Activated CD4-positive, alpha-beta memory T cell treated with anti-CD3 and anti-CD28 coated beads for 36 hours (primary cell): ENCODE measurements at places on chromosomes 7 and 10. TPM values are rescaled to one million over a fixed set of nuclear protein-coding genes. Genes with fewer than 3 reads are reported as not detected.

DNA sequence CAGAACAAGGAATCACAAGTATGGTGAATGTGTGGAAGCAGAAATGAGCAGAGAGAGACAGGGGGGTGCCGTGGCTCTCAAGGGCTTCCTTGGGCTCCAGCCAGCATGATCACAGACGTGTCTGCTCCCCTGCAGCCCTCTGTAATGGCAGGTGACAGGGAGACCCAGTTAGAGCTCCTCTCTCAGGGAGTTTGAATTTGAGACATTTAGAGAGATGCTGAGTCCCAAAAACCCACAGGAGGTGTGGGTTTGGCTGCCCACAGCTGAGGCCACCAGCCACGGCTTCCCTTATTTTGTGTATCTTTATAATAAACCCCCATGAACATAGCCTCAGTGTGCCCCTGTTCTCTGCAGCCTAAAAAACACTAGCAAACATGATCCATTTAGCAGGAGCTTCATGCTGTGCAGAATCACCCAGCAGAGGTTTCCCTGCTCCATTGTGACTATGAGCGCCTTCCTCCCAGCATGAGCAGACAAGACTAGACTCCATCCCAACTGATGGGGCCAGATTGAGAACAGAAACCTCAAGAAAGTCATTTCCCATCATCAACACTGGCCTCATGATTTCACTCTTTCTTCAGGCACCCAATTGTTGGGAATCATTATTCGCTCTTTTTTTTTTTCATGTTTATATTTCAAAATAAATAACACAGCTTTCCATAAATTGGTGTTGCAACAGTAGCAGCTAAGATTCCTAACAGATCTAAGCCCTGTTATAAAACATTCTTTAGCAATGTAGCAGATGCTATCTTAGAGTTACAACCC, 13.4 kb downstream of the NOD1 start:
- no peak overlapping the region for H3K27ac ChIP-seq
- no peak for DNase-seq
- no peak overlapping the region for H3K4me3 ChIP-seq
- peaks cover 4% of the 10 kb centered on the region for H3K36me3 ChIP-seq

Gene FGL2
- 0.65 TPM for total RNA-seq

Gene NAT16
- not detected for total RNA-seq

GRCh38 chr7:137755846-137756651, 90.7 kb downstream of the DGKI start:
- H3K36me3 ChIP-seq, result no peaks in the 10 kb centered on the region
- peaks cover 7% of the 10 kb centered on the region for H3K27me3 ChIP-seq
- no peak overlapping the region for H3K4me3 ChIP-seq
- H3K27ac ChIP-seq, result no peak overlapping the region
- H3K4me1 ChIP-seq, result no peaks in the 10 kb centered on the region
- DNase-seq, result no peak

Gene RBP4
- total RNA-seq, result not detected

DNA sequence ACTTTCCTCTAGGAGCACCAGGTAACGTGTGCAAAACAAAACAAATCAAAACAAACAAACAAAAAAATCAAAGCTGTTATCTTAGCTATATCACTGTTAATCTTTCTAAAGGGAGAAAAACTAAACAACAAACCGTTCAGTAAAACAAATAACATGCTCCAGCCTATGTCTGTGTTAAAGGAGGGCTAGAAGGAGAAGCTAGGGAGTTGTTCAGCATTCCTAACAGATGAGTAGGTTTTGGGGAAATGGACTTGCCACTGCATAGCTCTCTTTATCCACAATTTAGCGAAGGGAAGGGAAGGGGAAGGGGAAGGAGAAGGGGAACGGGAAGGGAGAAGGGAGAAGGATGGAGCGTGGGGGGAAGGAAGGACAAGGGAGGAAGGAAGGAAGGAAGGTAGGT, 134.2 kb upstream of the AKR1E2 start:
- no peak for DNase-seq
- H3K27ac ChIP-seq, result no peak overlapping the region
- peaks cover under 1% of the 10 kb centered on the region for H3K27me3 ChIP-seq
- no peaks in the 10 kb centered on the region for H3K36me3 ChIP-seq

Gene ANXA8
- not detected for total RNA-seq

Gene TRIM50
- not detected for total RNA-seq

DNA sequence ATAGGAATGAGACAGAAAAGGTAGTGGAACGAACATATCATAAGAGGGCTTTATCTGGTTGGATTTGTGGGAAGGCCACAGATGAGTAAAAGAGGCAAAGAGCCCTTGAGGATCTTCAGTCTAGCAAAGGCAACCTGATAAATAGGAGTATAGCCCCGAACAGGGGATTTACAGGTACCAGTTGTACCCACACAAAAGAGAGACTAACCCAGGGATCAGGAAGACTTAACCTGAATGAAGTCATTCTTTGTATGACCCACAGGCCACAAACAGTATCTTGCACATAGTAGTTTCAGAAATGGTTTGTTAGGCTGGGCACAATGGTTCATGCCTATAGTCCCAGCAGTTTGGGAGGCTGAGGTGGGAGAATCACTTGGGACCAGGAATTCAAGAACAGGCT, 208.2 kb downstream of the ARHGAP21 start:
- DNase-seq, result no peak
- H3K36me3 ChIP-seq, result no peaks in the 10 kb centered on the region
- H3K27me3 ChIP-seq, result peaks cover 10% of the 10 kb centered on the region
- no peak overlapping the region for H3K27ac ChIP-seq

DNA sequence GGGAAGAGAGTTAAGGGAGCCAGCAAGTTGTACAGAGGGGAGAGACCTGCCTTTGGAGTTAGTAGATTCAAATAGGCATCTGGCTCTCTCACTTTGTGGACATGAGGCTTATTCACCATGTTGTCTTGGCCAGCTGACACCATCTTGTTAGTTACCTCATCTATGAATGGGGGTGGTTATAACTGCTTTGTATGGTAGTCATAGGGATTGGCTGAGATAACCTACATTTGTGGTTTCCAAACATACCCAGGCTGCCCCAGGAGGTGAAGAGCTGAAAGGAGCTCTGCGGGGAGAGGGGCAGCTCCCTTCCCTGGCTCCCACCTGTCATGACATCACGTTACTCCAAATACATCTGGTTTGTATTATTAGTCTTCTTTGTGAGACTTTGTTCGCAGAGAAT, 393.3 kb upstream of the AUTS2 start:
- DNase-seq, result no peak
- H3K27me3 ChIP-seq, result no peaks in the 10 kb centered on the region
- no peak overlapping the region for H3K27ac ChIP-seq
- H3K4me1 ChIP-seq, result no peaks in the 10 kb centered on the region
- H3K4me3 ChIP-seq, result no peak overlapping the region

- H3K4me3 ChIP-seq, result no peak overlapping the region
- no peak for DNase-seq
- peaks cover 11% of the 10 kb centered on the region for H3K4me1 ChIP-seq
- H3K27ac ChIP-seq, result no peak overlapping the region
Observed at GRCh38 chr10:60621018-60621417, 157.3 kb upstream of the CDK1 start.

Gene PYROXD2
- total RNA-seq, result 4.7 TPM

DNA sequence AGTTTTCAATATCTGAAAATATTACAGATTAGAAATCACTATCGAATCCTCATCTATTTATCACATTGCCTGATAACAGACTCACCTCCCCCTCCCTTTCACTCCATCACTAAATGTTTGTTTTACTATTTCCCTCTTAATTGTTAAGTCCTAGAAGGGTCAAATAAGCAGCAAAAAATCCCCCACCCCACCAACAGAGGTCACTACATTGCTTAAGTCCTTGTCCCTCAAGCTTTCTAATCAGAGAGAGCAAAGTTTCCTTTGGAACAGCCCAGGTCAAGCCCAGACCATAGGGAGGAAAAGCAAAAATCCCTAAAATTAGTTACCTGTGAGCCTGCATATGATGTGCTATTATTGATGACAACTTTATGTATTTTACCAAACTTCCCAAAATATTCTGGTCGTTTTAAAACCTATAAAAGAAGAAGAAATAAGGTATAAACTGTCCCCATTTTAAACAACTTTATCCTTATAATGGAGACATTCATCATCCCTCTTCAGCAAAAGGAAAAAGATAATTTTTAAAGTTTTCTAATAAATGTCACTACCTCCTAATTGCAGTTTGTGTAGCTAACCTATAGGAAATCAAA, 95.0 kb downstream of the CNOT4 start:
- peaks cover 4% of the 10 kb centered on the region for H3K4me1 ChIP-seq
- no peak overlapping the region for H3K4me3 ChIP-seq
- DNase-seq, result peak; percentile 46
- peaks cover 14% of the 10 kb centered on the region for H3K36me3 ChIP-seq
- H3K27me3 ChIP-seq, result no peaks in the 10 kb centered on the region

Gene ELMO1
- total RNA-seq, result 88.7 TPM

GRCh38 chr7:130906575-130906974, 172.6 kb upstream of the KLF14 start:
- DNase-seq, result no peak
- H3K27me3 ChIP-seq, result peaks cover under 1% of the 10 kb centered on the region
- peaks cover 87% of the 10 kb centered on the region for H3K36me3 ChIP-seq
- peak overlapping the region; percentile 53 for H3K27ac ChIP-seq
- H3K4me3 ChIP-seq, result no peak overlapping the region

Gene ETV1
- 0.59 TPM for total RNA-seq

GRCh38 chr7:120856621-120857352, 1.2 kb downstream of the TSPAN12 start:
- peak; percentile 14 for DNase-seq
- H3K27me3 ChIP-seq, result peaks cover 55% of the 10 kb centered on the region
- no peak overlapping the region for H3K27ac ChIP-seq
- H3K36me3 ChIP-seq, result no peaks in the 10 kb centered on the region
- H3K4me3 ChIP-seq, result peak overlapping the region; percentile 70
- peaks cover 9% of the 10 kb centered on the region for H3K4me1 ChIP-seq

GRCh38 chr10:50387732-50388073, 136.4 kb upstream of the ASAH2 start:
- no peak overlapping the region for H3K27ac ChIP-seq
- no peak overlapping the region for H3K4me3 ChIP-seq
- no peaks in the 10 kb centered on the region for H3K27me3 ChIP-seq
- H3K4me1 ChIP-seq, result peaks cover 5% of the 10 kb centered on the region
- no peak for DNase-seq

DNA sequence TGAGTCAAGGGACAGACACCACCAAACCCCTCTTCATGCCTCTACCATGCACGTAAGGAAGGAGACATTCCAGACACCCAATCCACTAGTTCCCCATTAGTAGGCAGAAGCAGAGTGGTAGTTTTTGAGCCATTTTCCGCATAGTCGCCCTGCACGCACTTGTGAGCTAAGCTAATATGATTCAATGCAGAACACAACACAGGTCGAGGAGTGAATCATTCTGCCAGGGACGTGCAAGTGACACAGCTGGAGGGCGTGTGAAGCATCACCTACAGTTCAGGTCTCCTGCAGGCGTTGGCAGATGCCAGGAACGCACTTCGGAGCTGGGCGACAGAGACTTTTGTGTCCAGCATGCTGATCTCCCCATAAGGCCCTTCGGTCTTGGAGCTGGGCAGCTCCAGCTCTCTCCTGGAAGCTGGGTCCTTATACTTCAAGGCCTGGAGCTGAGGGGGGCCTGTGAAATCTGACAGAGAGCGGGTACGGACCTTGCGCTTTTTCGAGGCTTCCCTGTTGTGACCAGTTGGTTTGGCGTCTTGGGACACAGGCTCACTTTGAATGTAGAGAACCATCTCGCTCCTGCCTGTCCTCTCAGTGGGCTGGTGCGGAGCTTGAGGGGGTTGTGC, 102.4 kb downstream of the SVIL start:
- no peaks in the 10 kb centered on the region for H3K4me1 ChIP-seq
- H3K4me3 ChIP-seq, result no peak overlapping the region
- H3K27ac ChIP-seq, result no peak overlapping the region
- peaks cover 3% of the 10 kb centered on the region for H3K36me3 ChIP-seq

- peaks cover 51% of the 10 kb centered on the region for H3K36me3 ChIP-seq
- peak overlapping the region; percentile 84 for H3K27ac ChIP-seq
- peaks cover 57% of the 10 kb centered on the region for H3K4me1 ChIP-seq
- H3K27me3 ChIP-seq, result peaks cover 14% of the 10 kb centered on the region
Observed at GRCh38 chr7:100887516-100888290, 1.8 kb downstream of the UFSP1 start.

DNA sequence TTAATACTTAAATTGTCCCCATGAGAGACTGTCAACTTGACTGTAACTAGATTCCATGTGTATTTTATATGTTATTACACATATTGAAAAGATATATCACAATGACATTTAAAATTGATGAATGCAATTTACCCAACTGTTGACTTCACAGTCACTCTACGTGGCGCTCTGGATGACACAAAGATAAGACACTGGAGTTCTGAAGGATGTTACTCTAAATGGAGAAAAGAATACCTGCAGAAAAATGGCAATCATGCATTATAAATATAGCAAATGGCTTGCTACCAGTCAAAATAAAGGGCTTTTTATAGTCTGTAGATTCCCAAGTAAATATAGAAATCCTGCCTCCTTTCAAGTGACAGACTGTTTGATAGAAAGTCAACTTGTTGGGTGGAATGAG, 143.6 kb upstream of the KLF6 start:
- H3K36me3 ChIP-seq, result no peaks in the 10 kb centered on the region
- H3K27me3 ChIP-seq, result no peaks in the 10 kb centered on the region
- DNase-seq, result no peak
- H3K4me3 ChIP-seq, result no peak overlapping the region
- H3K4me1 ChIP-seq, result peaks cover 36% of the 10 kb centered on the region
- no peak overlapping the region for H3K27ac ChIP-seq

GRCh38 chr10:118982366-118982765, 47.1 kb upstream of the NANOS1 start:
- H3K27me3 ChIP-seq, result no peaks in the 10 kb centered on the region
- no peak for DNase-seq
- H3K36me3 ChIP-seq, result peaks cover 7% of the 10 kb centered on the region
- H3K4me3 ChIP-seq, result no peak overlapping the region

GRCh38 chr10:61835946-61836887, 65.3 kb upstream of the ARID5B start:
- no peak for DNase-seq
- H3K36me3 ChIP-seq, result no peaks in the 10 kb centered on the region
- peaks cover 23% of the 10 kb centered on the region for H3K4me1 ChIP-seq
- H3K27ac ChIP-seq, result no peak overlapping the region
- H3K27me3 ChIP-seq, result no peaks in the 10 kb centered on the region
- H3K4me3 ChIP-seq, result no peak overlapping the region

GRCh38 chr7:117402109-117402508, 25.2 kb downstream of the ASZ1 start:
- no peaks in the 10 kb centered on the region for H3K27me3 ChIP-seq
- H3K27ac ChIP-seq, result no peak overlapping the region
- no peaks in the 10 kb centered on the region for H3K4me1 ChIP-seq

Gene SRRM3
- not detected for total RNA-seq

GRCh38 chr7:8176370-8177081, 85.4 kb downstream of the ICA1 start:
- H3K4me1 ChIP-seq, result peaks cover 49% of the 10 kb centered on the region
- DNase-seq, result peak; percentile 75
- H3K36me3 ChIP-seq, result no peaks in the 10 kb centered on the region
- peak overlapping the region; percentile 93 for H3K27ac ChIP-seq
- peak overlapping the region; percentile 67 for H3K4me3 ChIP-seq
- H3K27me3 ChIP-seq, result no peaks in the 10 kb centered on the region

Gene SLC39A12
- not detected for total RNA-seq
